ENCODE measurements at places on chromosomes 11 and 22.

GRCh38 chr11:17738151-17738973 lies 3.8 kb downstream of the KCNC1 start:
- DNase-seq = no peak

- DNase-seq = no peak
These were observed 23.5 kb downstream of the MUC6 start for GRCh38 chr11:1012740-1013630.

DNA sequence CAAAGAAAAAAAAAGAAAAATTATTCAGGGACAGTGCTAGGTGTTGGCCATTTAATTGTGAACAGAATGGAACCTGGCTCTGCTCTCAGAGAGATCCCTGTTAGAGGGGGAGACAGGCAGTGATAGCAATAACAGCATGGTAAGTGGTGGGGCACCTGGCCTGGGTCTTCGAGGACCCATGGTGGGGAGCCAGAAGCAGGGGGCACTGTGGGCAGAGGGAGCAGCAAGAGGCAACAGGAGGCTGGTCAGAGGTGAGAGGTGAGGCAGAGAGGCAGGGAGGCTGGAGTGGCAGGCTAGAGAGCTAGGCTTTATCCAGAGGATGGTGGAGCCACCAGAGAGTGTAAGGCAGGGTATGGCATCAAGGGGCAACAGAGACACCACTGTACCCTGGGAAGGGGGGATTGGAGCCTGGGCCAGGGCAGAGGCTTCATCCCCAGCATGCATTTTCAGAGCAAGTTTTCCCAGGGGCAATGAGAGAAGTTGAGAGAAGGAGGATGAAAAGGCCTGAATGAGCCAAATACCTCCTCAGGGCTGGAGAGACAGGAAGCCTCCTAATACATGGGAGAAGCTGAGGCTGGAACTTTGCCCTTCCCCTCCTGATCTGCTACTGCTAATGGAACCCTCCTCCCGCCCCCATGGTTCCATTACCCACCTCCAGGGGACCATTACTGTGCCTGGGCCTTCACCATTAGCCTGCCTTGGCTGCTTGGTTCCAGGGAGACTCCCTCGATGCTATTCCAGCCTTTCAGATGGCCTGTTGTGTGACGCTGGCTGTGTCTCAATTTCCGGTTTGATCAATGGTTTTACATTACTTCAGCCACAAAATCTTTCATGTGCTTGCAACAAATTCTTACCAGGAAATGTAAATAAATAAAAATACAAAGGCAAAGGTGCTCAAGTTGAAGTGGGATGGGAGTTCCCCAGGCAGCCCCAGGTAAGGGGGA lies 2.6 kb upstream of the P2RY2 start:
- DNase-seq = no peak

DNA sequence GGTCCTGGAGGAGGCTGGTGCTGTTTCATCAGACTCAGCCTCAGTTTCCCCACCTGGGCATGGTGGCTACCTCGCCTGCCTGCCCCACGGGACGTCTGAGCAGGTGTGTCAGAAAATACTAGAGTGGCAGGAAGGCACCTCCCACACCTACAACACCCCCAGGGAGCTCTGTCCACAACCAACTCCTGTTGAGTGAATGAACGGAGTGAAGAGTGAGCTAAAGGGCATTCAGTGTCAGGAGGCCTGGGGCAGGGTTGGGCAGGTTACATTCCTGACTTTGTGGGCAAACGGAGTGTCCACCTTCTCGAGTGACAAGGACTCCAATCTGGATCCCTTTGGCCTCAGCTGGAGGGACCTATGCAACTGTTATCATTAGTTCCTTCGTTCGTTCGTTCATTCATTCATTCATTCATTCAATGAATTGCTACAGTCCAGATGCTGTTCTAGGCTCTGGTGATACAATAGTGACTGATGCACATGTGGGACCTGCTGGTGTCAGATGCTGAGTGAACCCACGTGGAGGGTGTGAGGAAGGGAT lies 195.2 kb downstream of the CTTN start:
- no peak for DNase-seq

- no peak for DNase-seq
These were observed 22.9 kb downstream of the USH1C start for GRCh38 chr11:17521106-17521900.

DNA sequence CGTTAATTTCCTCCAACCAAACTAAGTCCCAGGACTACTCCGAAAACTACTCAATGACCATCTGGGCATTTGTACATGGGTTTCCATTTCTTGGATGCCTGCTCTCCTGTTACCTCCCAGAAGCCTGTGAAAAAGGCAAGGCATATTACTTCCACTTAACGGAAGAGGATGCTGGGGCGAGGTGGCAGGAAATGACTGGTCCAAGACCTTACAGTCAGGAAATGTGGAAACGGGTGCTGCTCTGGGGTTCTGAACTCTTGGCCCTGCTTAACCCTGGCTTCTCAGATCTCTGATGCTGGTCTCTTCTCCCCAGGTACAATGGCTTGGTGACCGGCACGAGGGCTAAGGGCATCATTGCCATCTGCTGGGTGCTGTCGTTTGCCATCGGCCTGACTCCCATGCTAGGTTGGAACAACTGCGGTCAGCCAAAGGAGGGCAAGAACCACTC lies 12.9 kb downstream of the ADORA2A start:
- no peak for DNase-seq

GRCh38 chr22:29270475-29271271 lies 2.6 kb downstream of the EWSR1 start:
- no peak for DNase-seq

DNA sequence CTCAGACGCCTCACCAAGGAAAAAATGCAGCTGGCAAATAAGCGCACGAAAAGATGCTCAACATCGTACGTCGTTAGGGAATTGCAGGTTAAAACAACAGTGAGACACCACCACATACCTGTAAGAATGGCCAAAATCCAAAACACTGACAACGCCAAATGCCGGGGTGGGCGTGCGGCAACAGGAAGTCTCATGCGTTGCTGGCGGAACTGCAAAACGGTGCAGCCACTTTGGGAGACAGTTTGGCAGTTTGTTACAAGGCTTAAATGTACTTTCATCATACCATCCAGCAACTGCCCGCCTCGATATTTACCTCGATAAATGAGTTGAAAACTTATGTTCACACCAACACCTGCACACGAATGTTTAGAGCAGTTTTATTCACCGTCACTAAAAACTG lies 7.5 kb upstream of the CTSD start:
- DNase-seq = no peak

GRCh38 chr11:57087991-57088390 lies 93.8 kb upstream of the LRRC55 start:
- no peak for DNase-seq

Measured in RWPE1 (cell line).